ENCODE measurements at places on chromosomes 2 and 18.

DNA sequence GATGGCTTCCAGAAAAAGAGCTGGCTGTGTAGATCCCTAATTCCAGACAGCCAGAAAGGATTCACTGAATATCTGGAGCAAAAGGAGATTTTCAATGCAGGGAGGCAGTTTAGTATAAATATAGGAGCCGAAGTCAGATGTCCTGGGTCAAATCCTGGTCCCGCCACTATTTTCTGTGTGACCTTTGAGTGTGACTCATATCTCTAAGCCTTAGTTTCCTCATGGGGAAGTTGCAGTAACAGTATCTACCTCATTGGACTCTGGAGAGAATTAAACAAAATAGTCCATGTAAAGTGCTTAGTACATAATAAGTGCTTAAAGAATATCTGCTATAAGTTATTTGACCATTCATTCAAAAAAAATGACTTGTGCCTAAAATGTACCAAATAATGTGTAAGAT is 52.1 kb upstream of the ITGA6 start:
- DNase-seq, result no peak

- DNase-seq, result no peak
Measured at GRCh38 chr2:213065583-213066442, 85.6 kb downstream of the IKZF2 start.

DNA sequence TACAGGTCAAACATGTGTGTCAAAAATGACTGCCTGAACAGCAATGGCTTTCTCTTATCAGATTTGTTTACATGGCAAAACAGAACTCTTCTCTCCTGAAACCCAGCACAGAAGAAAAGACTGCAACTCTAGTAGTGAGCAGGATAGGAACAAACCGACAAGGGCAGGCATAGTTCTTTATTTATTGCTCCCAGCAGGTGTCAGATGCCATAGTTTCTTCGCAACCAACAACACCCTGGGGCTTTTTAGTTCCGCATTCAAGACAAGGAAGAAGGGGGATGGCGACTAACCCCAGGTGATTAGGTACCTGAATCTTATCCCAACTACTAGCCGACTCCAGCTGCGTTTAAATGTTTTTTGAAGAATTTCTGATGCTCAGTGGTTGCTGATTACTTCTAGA is 367.5 kb upstream of the FIGN start:
- no peak for DNase-seq

GRCh38 chr2:5915881-5916310 is 223.7 kb downstream of the SOX11 start:
- no peak for DNase-seq

GRCh38 chr2:126843081-126843480 is 55.6 kb upstream of the TEX51 start:
- DNase-seq, result no peak

- DNase-seq, result peak; percentile 72
Measured at GRCh38 chr2:25877431-25878360, 591 bp downstream of the ASXL2 start.

GRCh38 chr2:188204824-188205223 is 86.8 kb upstream of the GULP1 start:
- no peak for DNase-seq

- DNase-seq, result no peak
Measured at GRCh38 chr2:142045641-142046040, 85.2 kb downstream of the LRP1B start.

DNA sequence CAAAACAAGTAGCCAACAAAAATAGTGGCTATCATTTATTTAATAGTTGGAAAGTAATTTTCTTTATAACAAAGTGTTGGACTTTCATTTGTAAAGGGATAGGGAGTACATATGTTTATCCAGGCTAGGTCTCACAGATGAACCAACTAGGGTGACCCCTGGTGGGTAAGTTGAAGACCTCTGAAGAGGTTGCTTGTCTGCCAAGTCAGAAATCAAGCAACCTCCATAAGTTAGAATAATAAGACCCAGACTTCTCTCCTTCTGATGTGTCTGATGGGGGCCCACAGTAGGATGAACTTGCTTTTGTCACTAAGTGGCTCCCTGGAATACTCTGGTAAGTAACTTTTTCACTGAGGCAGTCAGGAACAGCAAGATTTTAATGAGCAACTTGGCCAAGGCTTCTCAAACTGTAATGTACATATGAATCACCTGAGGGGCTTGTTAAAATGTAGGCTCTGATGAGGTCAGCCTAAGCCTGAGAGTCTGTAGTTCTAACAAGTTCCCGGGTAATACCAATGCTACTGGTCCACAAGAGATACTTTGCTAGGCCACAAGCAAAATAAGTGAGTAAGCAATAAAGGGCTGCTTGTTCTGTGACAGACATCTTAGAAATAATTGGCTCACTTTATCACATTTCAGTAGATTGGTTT is 319.6 kb downstream of the PIK3C3 start:
- DNase-seq, result no peak

GRCh38 chr2:107258531-107259407 is 372.8 kb upstream of the ST6GAL2 start:
- DNase-seq, result no peak
